ENCODE measurements at places on chromosomes 12 and 14.

DNA sequence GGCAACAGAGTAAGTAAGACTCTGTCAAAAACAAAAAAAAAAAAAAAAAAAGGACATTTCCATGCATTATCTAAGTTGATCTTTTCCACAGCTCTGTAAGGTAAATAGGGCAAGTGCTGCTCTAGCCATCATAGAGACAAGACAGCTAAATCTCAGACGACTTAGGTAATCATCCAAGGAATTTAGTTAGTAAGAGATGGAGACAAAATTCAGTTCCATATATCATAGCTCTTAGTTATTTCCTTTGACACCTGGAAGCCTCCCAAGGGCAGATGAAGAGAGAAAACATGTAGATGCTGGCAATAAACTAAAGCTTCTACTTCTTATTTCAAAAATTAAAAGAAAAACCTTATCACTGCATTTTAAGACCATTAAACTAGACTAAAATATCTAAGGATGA, 48.7 kb downstream of the ST8SIA1 start:
- peak; percentile 52 for DNase-seq

GRCh38 chr12:124006085-124006845, 33.2 kb downstream of the ZNF664 start:
- no peak for DNase-seq

- DNase-seq: no peak
Measured at GRCh38 chr12:2540535-2540941, 254.2 kb upstream of the FKBP4 start.

DNA sequence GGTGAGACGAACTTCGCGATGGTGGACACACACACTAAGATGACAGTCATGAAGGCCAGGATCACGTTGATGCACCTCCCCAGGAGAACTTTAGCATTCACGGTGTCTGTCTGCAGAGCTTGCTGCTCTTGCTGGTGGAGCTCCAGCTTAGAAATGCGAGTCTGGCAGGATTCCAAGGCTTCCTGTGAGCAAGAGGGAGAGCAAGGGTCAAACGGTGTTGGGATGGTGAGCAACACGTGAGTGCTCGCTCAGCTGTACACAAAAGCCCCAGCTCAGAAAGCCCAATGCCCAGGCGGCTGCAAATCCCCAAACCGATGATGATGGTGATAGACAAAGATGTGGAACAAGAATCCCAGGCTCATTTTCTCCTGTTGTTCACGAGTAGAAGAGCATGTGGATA, 78.8 kb downstream of the TMCC3 start:
- peak; percentile 78 for DNase-seq

GRCh38 chr14:84785996-84786395, 743.9 kb upstream of the FLRT2 start:
- DNase-seq: no peak
